ENCODE measurements at places on chromosomes 16 and 17.

- no peak for DNase-seq
Observed at GRCh38 chr17:16019347-16019746, 19.7 kb downstream of the TTC19 start.

GRCh38 chr17:31744511-31744951 is 114.5 kb downstream of the COPRS start:
- DNase-seq = no peak

DNA sequence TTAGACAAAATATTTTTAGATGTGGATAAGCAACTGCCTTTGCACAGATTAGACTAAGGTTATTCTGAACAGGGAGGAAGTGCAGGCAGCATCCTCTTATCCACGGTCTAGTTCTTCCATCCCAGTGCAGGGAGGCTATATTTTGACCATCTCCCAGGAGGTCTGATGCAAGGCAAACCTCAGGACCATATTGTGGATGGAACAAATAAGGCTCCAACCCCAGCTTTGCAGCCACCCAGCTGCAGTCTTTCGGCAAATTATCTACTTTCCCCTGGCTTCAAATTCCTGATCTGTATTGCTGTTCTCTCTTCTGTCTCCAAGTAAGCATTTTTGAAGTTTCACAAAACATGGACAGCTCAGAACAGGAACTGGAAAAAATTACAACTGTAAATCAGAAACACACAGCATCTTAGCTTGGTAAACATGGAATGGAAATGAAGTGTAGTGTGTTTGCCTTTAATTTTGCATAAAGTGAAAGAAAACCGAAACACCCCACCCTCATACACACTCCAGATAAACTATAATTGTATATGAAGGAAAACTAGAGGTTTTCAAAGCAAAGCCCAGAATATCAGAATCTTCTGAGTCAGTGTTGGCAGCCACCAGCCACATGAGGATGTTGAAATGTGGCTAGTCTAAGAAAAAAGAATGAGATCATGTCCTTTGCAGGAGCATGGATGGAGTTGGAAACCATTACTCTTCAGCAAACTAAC is 33.5 kb upstream of the MON1B start:
- DNase-seq = no peak

GRCh38 chr16:28925386-28926228 is 569 bp upstream of the RABEP2 start:
- peak; percentile 91 for DNase-seq

DNA sequence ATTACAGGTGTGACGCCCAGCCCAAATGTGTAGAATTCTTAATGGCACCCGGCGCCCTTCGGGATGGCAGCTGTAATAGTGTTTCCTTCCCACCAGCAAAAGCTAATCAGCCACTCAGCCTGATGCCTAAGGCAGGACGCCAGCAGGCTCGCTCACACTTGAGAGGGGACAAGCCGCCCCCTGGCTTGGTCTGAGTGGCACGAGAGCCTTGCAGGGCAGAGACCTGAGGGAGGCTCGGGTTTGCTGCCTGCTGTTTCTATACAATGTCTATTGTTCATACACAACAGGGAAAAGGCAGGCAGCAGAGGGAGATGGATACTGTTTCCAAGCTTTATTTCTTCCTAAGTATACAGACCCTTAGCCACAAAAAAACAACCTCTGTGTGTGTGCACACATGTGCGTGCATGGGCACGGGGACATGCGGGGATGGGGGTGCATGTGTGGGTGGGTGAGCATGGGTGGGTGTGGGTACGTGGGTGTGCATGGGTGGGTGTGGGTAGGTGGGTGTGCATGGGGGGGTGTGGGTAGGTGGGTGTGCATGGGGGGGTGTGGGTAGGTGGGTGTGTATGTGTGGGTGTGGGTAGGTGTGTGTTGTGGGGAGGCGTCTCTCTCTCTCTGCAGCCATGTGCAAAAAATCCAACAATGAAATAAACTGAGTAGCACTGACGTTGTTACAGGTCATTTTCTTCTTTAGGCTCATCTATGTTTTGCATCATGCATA is 10.0 kb downstream of the SLC38A8 start:
- DNase-seq = no peak

DNA sequence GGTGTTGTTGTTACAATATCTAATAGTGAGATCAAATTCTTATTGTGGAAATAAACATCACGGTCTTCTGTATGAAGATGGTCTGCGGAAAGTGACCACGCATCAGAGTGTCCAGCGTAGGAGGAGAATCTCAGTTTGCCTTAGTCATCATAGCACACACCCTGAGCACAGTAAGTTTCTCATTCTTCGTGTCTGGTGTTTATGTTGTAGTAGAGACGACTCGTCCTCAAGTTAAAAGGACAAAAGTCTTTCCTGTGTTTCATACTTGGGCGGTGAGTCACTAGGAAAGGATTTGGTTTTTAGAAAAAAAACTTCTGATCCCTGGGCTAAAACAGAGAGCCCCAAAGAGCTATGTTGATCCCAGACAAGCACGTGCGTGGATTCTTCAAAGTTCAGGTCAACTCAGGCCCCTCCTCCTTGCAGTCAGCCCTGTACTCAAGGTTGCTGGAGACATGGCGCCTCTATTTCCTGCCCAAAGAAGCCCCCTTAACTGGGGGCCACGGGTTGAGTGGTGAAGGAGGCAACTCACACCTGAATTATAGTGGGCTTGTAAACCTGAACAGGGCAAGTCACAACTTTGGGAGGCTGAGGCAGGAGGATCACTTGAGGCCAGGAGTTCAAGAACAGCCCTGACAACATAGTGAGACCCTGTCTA is 170.4 kb downstream of the ZFHX3 start:
- no peak for DNase-seq

DNA sequence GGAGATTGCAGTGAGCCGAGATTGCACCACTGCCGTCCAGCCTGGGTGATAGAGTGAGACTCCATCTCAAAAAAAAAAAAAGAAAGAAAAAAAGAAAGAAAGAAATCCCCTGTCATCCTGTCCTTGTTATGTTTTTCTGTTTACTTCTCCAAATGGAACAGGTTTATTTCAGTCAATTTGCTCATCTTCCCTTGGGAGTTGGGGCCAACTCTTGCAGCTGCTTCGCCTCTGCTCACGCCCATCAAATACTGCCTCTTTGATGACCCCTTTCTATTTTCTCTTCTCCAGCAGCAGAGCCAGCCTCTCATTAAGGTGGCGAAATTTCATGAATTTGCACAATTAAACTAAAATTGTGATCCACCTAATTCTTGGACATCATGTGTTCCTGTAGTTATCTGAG is 173.4 kb downstream of the ZNF18 start:
- no peak for DNase-seq

- no peak for DNase-seq
Observed at GRCh38 chr16:53528797-53529196, 25.8 kb upstream of the AKTIP start.

- DNase-seq = no peak
Observed at GRCh38 chr16:21233045-21233520, 416 bp upstream of the ANKS4B start.

- DNase-seq = no peak
Observed at GRCh38 chr16:73204359-73205152, 156.6 kb upstream of the ZFHX3 start.

DNA sequence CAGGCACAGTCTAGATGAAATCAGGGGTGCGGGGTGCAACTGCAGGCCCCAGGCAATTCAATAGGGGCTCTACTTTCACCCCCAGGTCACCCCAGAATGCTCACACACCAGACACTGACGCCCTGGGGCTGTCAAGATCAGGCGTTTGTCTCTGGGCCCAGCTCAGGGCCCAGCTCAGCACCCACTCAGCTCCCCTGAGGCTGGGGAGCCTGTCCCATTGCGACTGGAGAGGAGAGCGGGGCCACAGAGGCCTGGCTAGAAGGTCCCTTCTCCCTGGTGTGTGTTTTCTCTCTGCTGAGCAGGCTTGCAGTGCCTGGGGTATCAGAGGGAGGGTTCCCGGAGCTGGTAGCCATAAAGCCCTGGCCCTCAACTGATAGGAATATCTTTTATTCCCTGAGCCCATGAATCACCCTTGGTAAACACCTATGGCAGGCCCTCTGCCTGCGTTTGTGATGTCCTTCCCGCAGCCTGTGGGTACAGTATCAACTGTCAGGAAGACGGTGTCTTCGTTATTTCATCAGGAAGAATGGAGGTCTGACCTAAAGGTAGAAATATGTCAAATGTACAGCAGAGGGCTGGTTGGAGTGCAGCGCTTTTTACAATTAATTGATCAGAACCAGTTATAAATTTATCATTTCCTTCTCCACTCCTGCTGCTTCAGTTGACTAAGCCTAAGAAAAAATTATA is 1.6 kb downstream of the HBA1 start:
- no peak for DNase-seq

DNA sequence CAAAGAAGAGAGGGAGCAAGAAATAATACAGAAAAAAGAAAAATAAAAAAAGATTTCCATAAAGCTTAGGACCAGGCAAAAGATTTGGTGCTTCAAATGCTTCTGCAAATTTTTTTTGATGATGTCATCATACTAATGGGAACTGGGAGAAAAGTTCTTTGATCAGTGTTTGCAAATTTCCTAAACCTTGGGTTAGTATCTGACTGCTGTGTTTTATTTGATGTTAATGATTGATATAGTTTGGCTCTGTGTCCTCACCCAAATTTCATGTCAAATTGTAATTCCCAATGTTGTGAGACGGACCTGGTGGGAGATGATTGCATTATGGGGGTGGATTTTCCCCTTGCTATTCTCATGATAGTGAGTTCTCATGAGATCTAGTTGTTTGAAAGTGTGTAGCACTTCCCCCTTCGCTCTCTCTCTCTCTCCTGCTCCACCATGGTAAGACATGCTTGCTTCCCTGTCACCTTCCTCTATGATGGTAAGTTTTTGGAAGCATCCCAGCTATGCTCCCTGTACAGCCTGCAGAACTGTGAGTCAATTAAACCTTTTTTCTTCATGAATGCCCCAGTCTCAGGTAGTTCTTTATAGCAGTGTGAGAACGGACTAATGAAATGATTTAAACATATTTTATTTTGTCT is 72.6 kb downstream of the TMEM100 start:
- no peak for DNase-seq

DNA sequence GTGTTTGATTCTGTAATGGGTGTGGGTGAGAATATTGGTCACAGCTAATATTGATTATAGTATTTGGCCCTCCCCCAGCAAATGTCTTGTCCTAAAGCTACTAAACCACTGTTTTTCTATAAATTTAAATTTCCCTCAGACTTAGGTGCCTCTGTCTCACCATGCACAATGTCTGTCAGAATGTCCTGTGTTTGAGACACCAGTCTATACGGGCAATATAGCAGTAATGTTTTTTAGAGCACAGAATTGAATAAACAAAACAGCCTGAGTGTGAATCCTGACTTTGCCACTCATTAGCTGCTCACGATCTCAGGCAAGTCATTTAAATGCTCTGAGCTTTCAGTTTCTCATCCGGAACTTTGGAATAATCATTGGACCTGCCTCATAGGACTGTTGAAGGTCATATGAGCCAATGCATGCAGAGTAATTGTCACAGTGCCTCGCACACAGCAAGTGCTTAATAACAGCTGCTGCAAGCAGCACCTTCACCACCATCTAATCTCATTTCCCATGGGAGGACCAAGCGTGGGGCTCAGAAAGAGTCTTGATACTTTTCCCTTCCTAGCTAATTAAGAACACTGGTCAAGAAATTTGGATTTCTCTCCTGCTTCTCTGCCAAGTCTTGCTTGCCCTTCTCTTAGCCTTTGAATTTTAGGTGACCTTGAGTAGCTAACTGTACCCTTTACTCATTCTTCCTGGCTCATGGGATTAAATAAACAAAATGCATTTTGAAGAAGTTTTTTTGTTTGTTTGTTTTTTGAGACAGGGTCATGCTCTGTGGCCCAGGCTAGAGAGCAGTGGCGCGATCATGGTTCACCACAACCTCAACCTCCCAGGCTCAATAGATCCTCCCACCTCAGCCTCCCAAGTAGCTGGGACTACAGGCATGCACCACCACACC is 9.8 kb downstream of the HLF start:
- no peak for DNase-seq

GRCh38 chr16:50915120-50915519 is 173.2 kb downstream of the CYLD start:
- no peak for DNase-seq

GRCh38 chr16:12612598-12613101 is 191.0 kb downstream of the CPPED1 start:
- DNase-seq = no peak

- no peak for DNase-seq
Observed at GRCh38 chr16:13338044-13338443, 436.6 kb downstream of the SHISA9 start.

DNA sequence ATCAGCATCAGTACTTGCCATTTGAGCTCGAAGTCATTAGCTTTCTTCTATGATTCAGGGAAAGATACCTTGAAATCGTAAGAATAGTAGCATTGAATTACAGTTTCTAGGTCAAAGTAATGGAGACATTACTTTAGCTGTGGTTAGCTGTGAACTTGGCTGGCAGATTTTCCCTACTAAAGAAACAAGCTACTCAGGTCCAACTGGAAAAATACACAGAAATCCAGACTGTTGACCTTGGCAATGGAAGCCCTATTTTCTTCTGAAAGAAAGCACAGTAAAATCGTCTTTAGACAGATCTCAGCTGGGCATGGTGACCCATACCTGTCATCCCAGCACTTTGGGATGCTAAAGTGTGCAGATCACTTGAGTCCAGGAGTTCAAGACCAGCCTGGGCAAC is 13.4 kb upstream of the DNAJA2 start:
- DNase-seq = no peak

GRCh38 chr17:58513965-58514769 is at the start of gene MTMR4:
MTMR4 (minus strand) TSS chr17:58514638; CDS start chr17:58514407, 231 bp downstream.
- peak; percentile 94 for DNase-seq

- DNase-seq = no peak
Observed at GRCh38 chr17:28711723-28712031, at the start of gene PROCA1. PROCA1 (minus strand) TSS chr17:28711888; CDS start chr17:28711660, 228 bp downstream.

- DNase-seq = no peak
Observed at GRCh38 chr17:44785921-44786320, 27.1 kb downstream of the ADAM11 start.

GRCh38 chr16:9922441-9922840 is 259.8 kb downstream of the GRIN2A start:
- no peak for DNase-seq

GRCh38 chr16:48540222-48540900 is 69.6 kb downstream of the N4BP1 start:
- no peak for DNase-seq

GRCh38 chr17:6072611-6073010 is 2.4 kb downstream of the WSCD1 start:
- DNase-seq = no peak

- DNase-seq = no peak
Observed at GRCh38 chr17:65568918-65569317, 7.5 kb upstream of the AXIN2 start.

DNA sequence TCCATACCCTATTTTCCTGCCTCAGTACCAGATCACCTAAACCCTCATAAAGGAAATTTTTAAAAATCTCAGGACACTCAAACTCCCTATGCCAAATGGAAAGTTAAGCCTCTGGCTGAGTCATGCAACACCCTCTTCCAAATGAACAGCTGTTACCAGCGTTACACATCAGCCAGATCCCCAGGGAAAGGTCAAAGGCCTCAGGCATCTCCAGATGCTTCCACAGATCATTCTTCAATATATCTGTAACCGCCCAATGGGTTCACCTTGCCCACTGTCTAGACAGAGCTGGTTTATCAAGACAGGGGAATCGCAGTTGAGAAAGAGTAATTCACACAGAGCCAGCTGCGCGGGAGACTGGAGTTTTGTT is 29.1 kb upstream of the SHCBP1 start:
- no peak for DNase-seq

GRCh38 chr17:62781356-62781755 is 26.8 kb downstream of the MARCHF10 start:
- no peak for DNase-seq

- peak; percentile 85 for DNase-seq
Observed at GRCh38 chr17:82668631-82669099, 20.4 kb upstream of the WDR45B start.

GRCh38 chr17:1216217-1217088 is 36.7 kb upstream of the ABR start:
- no peak for DNase-seq
